ENCODE measurements at places on chromosomes 2 and 18. TPM values are rescaled to one million over a fixed set of nuclear protein-coding genes. Genes with fewer than 3 reads are reported as not detected.

SEC11C gene
- 77.7 TPM for total RNA-seq

R3HDM1 gene
- total RNA-seq, result 57.7 TPM

DTNB gene
- total RNA-seq, result 41.7 TPM

RTP5 gene
- not detected for total RNA-seq

VWC2L gene
- 0.15 TPM for total RNA-seq

PAX3 gene
- 31.2 TPM for total RNA-seq

GALR1 gene
- total RNA-seq, result 0.49 TPM
